Kidney (tissue), 22 donors: ENCODE measurements at places on chromosomes 7 and 10. TPM values are rescaled to one million over a fixed set of nuclear protein-coding genes. Genes with fewer than 3 reads are reported as not detected.

DNA sequence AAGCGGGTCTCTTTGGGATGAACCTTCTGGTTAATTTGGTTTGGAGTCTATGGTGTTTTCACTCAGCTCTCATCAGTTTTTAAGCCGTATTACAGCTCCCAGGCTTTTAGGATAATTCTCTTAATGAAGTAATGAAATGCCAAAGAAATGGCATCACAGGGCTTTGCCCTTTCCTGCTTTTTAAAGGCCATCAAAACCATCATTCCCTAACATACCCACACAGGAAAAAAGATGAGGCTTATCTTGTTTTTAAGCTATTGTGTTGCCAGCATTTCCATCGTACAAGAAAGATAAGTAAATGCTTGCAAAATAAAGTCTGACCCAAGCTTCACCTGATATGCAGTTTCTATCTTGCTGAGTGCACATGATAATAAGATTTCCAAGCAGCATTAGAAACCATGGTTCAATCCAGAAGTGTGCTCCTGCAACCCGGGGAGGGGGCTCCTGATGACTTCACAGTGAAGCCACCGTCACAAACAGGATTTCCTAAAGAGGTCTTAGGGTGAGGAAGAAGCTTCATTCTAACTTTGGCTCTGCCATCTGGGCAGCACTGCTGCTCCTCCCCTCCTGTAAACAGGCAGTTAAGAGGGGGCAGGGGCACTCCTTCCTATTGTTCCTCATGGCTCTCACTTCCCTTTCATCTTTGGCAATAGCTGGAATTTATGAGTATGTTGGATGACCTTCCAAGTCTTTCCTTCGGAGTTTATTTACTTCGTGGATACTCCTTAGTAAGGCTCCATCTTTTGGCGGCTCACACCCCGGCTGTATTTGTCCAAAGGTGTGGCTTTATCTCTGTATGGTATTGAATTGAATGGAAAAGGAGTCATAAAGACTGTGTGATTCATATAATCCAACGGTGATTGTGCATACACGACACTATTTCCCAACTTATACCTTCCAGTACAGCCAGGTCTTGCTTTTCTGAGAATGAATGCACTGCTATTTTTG, 55.2 kb upstream of the FAM133B start:
- DNase-seq = no peak

Gene RAB19
- 0.82 TPM for polyA plus RNA-seq

DNA sequence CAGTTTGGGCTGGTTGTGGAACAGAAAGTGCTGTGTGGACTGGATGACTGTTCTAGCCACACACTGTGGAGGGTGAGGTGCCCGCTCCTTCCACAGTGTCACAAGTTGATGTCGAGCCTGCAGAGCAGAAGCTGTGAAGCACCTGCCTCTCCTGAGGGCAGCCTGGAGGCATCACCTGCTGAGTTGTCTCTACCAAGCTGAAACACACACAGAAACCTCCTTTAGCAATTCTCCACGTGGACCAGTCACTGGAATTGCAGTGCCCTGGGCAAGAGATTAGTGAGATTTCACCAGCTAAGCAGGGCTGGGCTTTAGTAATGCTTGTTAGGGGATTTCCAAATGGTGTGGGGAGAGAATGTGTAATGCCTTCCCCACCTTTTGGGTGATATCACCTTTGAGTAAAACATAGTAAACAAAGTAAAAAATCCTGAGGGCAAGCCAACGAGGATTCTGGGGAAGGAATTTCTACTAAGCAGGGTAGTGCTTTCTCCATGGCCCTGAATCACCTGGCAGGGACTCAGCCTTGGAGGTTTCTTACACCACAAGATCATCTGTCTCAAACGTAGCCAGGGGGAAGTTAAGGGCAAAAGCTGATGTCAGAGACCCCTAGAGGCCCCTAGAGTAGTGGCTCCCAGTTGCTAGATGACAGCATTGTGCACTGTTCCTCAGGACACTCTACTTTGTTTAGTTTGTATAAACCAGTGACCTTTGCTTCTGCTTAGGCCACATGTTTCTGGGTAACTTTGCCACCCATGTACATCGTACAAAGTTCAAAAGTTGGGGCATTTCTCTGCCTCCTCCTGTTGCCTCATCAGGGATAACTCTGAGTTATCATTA, 233.1 kb upstream of the IGFBP3 start:
- DNase-seq = no peak

- DNase-seq = no peak
Observed at GRCh38 chr7:93298671-93299070, 66.5 kb downstream of the VPS50 start.

DNA sequence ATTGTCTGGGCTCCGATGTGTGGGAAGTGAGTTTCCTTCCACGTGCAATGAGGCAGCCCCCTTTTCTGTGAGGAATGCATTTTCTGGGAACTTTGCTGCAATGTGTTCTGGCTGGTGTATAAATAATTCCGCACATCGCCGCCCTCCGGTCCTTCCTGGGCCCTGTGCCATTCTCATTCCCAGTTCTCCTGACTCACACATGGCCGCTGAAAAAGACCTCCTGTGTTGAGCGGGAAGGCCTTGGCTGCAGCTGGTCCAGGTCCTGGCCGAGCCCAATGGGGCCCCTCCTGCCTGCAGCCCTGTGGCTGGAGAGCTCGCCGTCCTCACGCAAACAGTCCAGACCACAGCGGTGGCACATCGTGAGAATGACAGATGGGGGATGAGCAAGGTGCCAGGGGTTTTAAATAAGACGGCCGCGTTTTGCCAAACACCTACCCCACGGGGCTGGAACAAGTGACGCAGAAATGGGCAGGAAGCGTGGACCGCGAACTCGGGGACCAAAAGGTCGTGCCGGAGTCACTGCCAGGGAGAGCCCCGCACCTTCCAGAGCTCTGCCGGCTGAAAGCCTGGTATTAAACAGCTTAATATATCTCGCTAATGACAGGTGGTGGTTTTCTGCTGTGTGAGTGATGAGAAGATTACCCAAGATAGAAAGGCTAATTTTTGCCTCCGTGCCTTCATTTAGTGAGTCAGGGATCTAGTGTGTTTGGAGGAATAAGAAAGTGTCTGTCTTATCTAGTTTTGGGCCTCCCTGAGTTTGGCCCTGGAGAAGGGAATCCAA, 37.0 kb downstream of the FAM20C start:
- DNase-seq = no peak

GRCh38 chr7:30791114-30791513, 19.9 kb downstream of the MINDY4 start:
- no peak for DNase-seq

DNA sequence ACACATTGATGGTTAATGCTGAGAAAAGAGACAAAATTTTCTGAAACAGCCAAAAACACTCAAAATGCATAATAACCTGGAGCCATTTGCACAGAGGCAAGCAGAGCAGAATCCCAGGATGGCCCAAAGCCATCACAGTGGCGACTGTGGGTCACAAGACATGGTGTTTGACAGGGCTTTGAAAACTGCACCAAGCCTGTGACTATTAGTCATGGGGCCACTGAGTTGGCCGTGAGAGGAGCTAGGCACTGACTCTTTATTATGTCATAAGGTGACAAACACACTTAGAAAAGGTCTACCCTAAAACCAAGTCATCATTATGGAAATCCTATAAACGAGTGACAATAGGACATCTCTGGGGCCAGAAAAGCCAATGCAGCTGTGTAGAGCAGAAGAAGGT, 23.9 kb downstream of the DRGX start:
- no peak for DNase-seq

DNA sequence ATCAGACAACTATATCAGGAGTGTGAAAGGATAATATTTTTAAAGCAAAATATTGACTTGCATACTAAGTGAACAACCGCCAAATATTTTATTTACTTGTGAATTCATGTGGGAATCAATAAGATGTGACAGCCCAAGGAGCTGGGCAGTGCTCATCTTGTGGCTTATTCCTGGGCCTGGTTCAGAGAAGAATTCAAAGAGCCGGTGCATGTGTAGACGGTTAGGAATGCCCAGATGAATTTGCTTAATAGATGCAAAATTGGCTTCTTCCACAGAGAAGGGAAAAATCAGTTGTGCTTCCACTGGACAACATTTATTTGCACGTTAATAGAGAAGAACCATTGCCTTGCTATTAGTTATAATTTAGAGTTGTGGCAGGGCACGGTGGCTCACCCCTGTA, 4.4 kb downstream of the MYL7 start:
- no peak for DNase-seq

Gene GATA3
- polyA plus RNA-seq = 45.9 TPM

DNA sequence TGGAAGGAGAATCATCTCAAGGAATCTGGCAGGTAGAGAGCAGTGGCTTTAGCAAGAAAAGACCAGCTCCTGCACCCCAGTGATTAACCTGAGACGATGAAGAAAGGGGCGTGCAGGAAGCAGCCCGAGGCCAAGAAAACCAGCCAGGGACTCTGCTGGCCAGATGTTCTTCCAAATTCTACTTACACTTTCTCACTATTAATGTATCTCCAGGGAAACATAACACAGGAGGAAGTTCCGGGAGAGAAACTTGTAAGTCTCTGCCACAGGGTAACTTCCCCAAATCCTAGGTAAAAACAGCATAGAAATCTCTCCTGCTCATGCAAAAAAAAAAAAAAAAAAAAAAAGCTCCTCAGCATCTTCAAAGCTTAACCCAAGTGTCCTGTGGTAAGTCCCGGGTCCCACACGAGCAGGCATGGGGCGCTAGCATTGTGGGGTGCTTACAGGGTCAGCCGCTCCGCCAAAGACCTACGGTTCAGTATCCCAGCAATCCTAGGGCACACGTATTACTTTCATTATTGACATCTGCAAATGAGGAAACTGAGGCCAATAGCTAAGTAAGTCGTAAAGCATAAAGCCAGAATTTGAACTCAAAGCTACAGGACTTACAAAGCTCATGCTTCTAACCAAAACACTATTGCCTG, 97.2 kb upstream of the GNA12 start:
- peak; percentile 23 for DNase-seq

GRCh38 chr10:115947104-115947503, 325.9 kb downstream of the GFRA1 start:
- DNase-seq = no peak

Gene CLCN1
- not detected for polyA plus RNA-seq

- DNase-seq = no peak
Observed at GRCh38 chr7:50801907-50802306, 19.2 kb upstream of the GRB10 start.

GRCh38 chr10:49382826-49383225, 13.1 kb downstream of the DRGX start:
- DNase-seq = no peak

Gene JCAD
- 15.7 TPM for polyA plus RNA-seq

DNA sequence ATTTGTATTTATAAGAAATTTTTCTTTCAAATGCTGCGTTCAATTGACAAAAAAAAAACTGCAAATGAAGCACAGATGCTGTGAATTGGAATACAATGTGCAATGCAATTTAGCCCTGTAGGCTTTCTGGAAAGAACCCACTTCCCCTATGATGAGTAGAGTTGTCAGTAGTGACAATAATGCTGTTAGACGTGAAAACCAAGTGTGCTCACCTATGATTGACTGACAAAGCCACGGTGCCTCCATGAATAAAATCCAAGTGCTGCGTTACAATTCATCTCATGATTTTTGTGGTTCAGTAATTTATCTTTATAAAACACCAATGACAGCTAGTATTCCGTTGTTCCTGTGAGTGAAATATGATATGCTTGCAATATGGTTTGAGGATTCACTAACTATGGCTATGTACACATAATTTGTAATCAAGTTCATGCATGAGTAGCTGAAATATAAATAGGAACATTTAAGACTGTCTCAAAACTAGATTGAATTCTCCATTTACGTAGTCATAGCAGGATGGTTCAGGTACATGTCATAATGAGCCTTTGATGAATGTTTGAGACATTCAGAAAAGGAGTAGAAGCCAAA, 1160.3 kb downstream of the CNTNAP2 start:
- DNase-seq = no peak

Gene GNAI1
- polyA plus RNA-seq = 41.9 TPM

Gene MRC1
- 3.4 TPM for polyA plus RNA-seq

Gene AGAP9
- 9.1 TPM for polyA plus RNA-seq

Gene SLC39A12
- not detected for polyA plus RNA-seq

Gene TFR2
- 0.22 TPM for polyA plus RNA-seq

- DNase-seq = peak; percentile 70
Observed at GRCh38 chr10:30816159-30816819, 186.7 kb upstream of the LYZL2 start.

DNA sequence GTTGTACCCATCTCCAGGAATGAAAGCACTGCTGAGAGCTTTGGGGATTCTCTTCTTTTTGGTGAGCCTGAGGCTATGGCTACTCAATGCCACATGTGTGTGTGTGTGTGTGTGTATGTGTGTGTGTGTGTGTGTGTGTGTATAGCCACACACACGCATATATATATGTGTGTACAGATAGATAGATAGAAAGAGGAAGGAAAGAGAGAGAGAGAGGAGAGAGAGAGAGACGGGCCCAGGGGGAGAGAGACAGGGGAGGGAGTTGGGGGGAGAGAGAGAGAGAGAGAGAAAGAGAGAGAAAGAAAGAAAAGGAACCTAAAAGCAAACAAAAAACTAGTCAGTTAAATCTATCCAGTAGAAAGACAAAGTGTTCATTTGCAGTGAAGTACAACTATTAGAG, 8.3 kb downstream of the SLC13A4 start:
- no peak for DNase-seq

GRCh38 chr7:13028825-13029099, 341.3 kb downstream of the ARL4A start:
- no peak for DNase-seq

Gene GIMAP7
- polyA plus RNA-seq = 36.0 TPM

GRCh38 chr10:66209025-66209424, 716.8 kb upstream of the LRRTM3 start:
- no peak for DNase-seq

Gene KIAA1217
- polyA plus RNA-seq = 10.4 TPM

Gene CC2D2B
- 0.80 TPM for polyA plus RNA-seq

GRCh38 chr7:47844311-47844710, 104.0 kb downstream of the PKD1L1 start:
- no peak for DNase-seq

Gene FAM185A
- 6.5 TPM for polyA plus RNA-seq

GRCh38 chr7:16908561-16908960, 26.8 kb upstream of the AGR3 start:
- DNase-seq = no peak

DNA sequence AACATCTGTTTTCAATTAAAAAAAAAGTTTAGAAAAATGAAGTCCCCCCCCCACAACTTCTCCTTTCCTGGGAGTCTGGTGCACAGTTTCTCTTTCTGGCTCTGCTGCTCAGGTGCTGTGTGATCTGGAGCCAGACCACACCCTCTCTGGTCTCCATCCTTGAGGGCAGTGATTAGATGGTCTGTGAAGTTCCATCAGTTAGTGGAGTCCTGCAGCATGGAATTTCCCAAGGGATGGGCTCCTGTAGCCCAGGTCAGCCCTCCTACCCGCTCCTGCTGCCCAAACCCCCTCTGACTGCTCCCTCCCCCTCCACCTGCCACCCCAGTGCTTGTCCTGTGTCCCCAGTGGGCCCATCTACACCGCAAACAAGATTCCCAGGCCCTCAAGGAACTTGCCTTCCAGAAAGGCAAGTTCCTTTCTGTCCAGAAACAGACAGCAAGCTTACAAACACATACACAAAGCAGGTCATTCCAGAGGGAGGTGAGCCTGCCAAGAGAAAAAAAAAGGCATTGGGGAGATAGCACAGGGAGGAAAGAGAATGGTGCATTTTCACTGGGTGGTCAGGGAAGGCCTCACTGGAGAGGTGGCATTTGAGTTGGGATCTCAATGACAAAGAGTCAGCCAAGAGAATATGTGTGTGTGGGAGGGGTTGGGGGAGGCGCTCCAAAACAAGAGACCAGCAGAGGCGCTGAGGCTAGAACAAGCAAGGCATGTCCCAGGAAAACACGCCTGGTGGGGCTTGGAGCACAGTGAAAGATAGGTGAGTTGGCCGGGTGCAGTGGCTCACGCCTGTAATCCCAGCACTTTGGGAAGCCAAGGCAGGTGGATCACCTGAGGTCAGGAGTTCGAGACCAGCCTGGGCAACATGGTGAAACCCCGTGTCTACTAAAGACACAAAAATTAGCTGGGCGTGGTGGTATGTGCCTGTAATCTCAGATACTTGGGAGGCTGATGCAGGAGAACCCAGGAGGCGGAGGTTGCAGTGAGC, 49.5 kb upstream of the SLC29A3 start:
- peak; percentile 83 for DNase-seq
